ENCODE measurements at places on chromosomes 4 and X.

DNA sequence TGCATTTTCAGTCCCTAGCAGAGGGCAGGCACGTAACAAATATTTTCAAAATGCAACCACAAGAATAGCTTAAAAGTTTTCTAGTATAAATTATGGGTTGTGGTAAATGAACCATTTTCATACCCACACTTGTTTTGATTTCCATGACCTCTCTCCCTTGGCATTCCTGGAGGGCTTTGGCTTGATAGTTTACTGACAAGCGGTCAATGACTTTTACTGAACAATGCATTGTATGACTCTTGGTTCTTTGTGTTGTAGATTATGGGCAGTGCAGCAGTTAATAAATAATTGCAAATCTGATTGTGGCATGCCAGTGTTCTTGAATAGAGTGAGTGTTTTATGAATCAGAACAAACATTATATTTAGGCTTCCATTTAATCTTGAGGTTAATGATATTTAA is 285.2 kb upstream of the ARX start:
- no peak for DNase-seq

DNA sequence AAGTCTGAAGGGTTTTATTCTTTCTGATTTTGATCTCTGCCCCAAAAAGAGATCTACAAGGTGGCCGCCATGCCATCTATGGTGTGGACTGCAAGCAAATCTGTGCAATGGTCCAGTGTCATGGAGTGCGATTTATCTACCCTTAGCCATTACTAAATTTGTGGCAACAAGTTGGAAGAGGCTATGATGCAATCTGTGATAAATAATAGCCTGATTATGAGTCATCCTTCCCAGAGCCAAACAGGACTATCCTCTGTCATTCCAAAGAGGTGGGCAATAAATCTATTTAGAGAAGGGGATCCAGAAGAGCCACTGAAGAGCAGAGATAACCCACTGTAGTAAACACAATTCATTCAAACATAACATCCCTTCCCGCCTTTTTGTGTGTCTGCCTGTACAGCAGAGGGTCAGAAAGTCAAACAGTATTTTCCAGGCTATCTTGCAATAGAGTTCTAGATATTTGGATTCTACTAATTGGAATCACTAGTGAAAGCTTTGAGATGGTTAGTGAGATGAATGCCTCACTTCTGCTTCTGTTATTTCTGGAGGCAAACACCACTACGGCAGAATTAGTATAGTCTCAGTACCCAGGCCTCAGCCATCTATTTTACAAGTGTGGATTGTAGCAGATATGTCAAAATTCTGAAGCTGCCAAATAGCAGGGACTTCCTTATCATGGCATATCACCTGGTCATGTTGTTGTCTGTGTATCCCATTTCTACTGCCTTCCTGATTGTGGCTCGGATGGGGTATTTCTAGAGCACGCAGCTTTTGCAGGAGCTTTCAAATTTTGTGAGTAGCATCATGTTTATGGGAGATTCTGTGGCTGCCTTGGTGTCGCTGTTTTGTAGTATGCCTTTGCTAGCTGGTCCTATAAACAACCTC is 192.0 kb downstream of the SMIM20 start:
- no peak for DNase-seq

DNA sequence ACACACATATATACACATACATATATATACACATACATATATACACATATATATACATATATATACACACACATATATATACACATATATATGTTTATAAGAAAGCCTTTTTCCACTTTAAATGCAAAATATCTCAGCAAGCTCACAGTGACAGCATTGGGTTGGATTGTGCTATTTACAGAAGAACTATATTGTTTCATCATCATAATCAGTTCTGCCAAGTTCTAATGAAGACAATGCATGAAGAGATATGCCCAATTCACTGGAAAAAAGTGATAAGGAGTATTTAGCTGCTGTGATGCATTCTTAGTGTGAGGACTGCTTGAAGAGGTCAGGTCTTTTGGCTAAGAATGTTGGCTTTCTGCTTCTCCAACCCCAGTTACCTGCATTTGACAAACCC is 54.4 kb downstream of the RNF150 start:
- no peak for DNase-seq

DNA sequence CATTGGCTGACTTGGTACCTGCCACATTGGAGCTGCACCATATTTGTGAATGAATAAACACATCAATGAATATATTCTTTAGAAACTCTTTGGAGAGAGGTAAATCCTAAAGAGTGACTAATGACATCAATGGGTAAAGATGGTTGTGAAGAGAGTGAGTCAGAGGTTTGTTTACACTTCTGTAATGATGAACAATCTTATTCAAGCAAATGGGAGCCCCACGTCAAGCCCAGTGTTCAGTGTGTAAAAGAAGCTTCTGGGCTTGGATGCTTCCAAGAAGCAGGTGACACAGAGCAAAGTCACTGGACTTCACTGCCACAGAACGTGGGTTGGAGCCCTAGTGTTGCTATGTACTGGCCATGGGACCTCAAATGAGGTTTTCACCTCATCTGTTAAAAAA is 319.0 kb downstream of the STK32B start:
- DNase-seq, result no peak
